HCT116 (cell line): ENCODE measurements at places on chromosomes 11 and 22. TPM values are rescaled to one million over a fixed set of nuclear protein-coding genes. Genes with fewer than 3 reads are reported as not detected.

DNA sequence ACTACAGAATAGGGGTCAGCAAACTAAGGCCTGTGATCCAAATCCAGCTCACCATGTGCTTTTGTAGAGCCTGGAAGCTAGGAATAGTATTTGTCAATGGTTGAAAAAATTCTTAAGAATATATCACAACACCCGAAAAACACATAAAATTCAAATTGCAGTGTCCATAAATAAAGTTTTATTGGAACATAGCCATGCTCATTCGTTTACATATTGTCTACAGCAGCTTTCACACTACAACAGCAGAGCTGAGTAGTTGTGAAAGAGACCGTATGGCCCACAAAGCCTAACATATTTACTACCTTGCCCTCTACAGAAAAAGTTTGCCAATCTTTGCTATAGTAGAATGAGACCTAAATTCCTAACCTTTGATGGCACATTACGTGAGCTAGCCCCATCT is 125.7 kb downstream of the CADM1 start:
- no peaks in the 10 kb centered on the region for H3K36me3 ChIP-seq
- no peaks in the 10 kb centered on the region for H3K27me3 ChIP-seq
- H3K4me1 ChIP-seq, result no peaks in the 10 kb centered on the region
- H3K27ac ChIP-seq, result no peak overlapping the region
- DNase-seq, result no peak
- H3K4me3 ChIP-seq, result no peak overlapping the region

Gene OR51E2
- not detected for total RNA-seq

Gene RAB38
- total RNA-seq, result 15.1 TPM

DNA sequence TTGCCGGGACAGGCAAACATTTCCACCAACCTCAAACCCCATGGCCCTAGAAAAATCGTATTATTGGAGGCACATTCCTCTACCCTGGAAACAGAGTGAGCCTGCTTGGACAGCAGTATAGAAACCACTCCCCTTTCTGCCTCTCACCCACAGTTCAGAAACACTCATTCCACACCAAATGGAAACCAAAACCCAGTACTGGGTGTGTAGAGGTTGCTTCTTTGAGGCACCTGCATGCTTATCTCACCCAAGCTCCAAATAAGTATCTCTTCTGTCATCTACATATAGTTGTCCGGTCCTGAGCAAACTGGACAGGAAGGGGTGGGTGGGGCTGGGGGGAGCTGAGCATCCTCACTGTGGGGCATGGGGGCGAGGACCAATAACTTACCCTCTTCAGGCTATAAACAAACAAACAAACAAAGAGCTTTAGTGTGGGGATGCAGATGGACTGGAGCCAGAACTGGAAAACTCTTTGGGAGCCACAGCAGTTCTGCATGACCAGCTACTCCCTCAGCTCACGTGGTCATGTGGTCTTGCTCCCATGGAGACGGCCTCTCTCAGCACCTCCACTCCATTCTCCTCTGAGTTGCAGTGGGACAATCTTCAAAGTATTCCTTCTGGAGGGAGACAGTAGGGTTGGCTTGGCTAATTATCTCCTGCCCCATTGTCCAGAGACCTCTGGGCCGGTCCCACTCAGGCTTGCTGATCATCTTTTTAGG is 1.0 kb upstream of the PLAAT2 start:
- no peak for DNase-seq
- H3K27me3 ChIP-seq, result no peaks in the 10 kb centered on the region
- no peaks in the 10 kb centered on the region for H3K36me3 ChIP-seq
- H3K4me1 ChIP-seq, result peaks cover 17% of the 10 kb centered on the region

GRCh38 chr22:42273855-42274451 is 3.5 kb upstream of the TCF20 start:
- no peak overlapping the region for H3K27ac ChIP-seq
- DNase-seq, result no peak
- 0 out of 2 replicates have a peak, but pooled peaks cover 6% of the 10 kb centered on the region for H3K36me3 ChIP-seq
- H3K27me3 ChIP-seq, result no peaks in the 10 kb centered on the region
- H3K4me3 ChIP-seq, result no peak overlapping the region
